ENCODE measurements at places on chromosomes 5 and 9. TPM values are rescaled to one million over a fixed set of nuclear protein-coding genes. Genes with fewer than 3 reads are reported as not detected.

The SKIC3 gene
- total RNA-seq, result 24.5 TPM

The SSNA1 gene
- 143 TPM for total RNA-seq

The IFNA13 gene
- not detected for total RNA-seq

The DNAJB5 gene
- total RNA-seq, result 7.8 TPM

The TRMO gene
- 13.0 TPM for total RNA-seq
